B cell (primary cell): ENCODE measurements at places on chromosomes 16 and 17. TPM values are rescaled to one million over a fixed set of nuclear protein-coding genes. Genes with fewer than 3 reads are reported as not detected.

DNA sequence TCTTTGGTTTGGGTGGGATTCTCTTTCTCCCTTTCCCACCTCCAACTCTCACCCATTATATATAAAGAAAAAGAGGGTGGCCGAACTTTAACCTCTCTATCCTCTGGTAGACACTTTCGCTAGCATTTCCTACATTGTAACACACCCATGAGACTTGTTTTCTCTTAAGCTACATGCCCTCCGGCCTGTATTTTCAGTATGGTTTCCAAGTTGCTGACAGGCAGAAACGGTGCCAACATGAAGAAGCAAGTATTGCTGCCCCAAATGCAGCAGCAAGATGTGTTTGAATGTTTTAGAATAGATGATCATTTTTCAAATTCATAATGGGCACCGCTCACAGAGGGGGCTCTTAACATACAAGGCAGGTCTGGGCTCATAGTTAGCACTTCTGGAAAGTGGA lies 18.7 kb upstream of the CYB5B start:
- DNase-seq: no peak

The MYBBP1A gene
- 65.8 and 72.4 TPM in 2 replicates for total RNA-seq

The ABCA6 gene
- total RNA-seq: 0.75 and 1.4 TPM in 2 replicates

DNA sequence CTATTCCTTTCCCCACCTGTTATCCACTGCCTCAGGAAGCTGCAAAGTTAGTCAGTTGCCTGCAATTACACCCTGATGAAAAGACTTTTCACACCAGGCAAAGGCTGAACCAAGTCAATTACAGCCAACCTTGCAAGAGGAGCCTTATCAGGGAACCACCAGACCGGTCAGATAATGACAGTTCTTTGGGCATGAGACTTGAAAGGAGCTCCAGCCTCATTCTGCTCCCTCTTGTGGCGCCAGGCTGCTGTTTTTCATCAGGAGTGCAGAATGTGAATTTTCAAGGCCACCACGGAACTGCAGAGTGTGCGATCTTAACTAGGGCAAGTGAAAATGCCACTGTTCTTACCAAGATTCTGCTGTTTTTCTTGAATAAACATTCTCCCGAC lies 22.5 kb downstream of the DNAI2 start:
- no peak for DNase-seq

The BORCS6 gene
- 18.6 and 20.2 TPM in 2 replicates for total RNA-seq

The HEATR9 gene
- total RNA-seq: not detected in 2 replicates

The MAF gene
- 0.15 and 0.30 TPM in 2 replicates for total RNA-seq

DNA sequence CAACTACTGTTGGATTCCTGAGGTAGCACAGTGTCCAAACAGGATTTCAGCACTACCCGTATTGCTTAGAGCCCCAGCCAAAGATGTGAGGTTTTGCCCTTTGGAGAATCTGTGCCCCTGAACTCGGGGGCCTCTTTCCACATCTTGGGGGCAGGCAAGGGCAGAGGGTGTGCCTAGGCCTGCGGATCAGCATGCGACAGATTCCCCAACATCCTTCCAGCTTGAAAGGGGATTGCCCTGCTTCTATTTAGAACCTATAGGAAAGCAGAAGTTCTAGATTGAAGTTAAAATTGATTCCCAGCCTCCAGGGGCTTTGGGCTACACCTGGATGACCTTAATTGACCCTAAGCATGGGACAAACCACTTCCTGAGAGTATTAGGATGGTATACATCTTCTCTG lies 19.6 kb downstream of the NOD2 start:
- DNase-seq: no peak

The ARL5C gene
- total RNA-seq: not detected in 2 replicates

GRCh38 chr17:64156670-64157069 lies 26.7 kb upstream of the ERN1 start:
- DNase-seq: no peak

The SLFN5 gene
- 11.1 and 12.5 TPM in 2 replicates for total RNA-seq

GRCh38 chr17:32627239-32627996 lies 140.6 kb downstream of the CDK5R1 start:
- DNase-seq: no peak

The ANKFN1 gene
- not detected in 2 replicates for total RNA-seq

- no peak for DNase-seq
Observed at GRCh38 chr17:13240851-13241250, 223.0 kb upstream of the ELAC2 start.

DNA sequence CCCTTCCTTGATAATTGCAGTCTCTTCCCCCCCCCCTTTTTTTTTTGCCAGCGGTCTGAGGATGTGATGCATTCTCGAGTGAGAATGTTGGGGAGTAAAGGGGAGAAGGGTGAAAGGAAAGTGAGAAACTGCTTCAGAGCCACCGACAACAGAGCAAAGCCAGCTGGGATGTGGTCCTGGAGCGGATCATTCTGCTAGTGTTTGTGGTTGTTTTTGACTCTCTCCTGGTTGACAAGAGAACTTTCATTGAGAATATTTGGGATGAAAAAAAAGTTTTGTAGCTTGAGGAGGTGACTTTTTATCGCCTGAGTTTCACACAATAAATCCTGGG lies 1.3 kb downstream of the NF1 start:
- no peak for DNase-seq

DNA sequence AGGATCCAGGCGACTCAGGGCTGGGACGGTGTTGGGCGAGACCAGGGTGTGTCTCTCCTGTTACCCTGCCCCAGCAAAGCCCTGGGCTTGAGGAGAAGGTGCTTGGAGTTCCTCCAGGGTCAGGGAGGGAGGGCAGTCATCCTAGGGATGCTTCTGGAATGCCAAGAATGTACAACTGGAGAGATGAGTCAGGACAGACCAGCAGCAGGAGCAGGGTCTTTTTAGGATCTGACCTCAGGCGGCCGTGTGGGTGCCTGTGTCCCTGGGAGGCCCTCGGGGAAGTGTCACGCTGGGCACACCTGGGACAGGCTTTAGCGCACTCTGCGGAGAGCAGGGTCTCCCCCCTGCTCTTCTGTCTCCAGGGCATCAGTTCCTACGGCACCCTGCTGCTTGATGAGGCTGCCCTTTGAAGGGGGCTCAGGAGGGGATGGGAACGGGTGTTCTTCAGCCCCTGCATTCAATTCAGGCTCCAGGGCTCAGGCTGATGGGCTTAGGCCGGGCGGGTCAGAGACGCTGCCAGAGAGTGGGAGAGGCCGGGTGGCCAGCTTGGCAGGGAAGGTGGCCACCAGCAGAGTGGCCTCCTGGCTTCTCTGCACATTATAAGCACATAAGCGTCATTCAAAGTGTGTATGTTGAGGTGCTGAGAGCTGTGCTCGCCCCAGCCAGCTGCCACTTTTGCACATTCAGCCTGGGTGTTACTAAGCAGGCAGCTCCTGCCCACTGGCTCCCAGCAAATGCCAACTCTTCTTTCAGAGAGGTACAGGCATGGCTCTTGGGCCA lies 8.4 kb upstream of the MTSS2 start:
- no peak for DNase-seq

The SPNS2 gene
- 0.66 TPM in 1 of 2 replicates, not detected in the other for total RNA-seq
